ENCODE measurements at places on chromosomes 1 and 21.

- DNase-seq, result no peak
Measured at GRCh38 chr1:234696148-234696576, 86.2 kb upstream of the IRF2BP2 start.

DNA sequence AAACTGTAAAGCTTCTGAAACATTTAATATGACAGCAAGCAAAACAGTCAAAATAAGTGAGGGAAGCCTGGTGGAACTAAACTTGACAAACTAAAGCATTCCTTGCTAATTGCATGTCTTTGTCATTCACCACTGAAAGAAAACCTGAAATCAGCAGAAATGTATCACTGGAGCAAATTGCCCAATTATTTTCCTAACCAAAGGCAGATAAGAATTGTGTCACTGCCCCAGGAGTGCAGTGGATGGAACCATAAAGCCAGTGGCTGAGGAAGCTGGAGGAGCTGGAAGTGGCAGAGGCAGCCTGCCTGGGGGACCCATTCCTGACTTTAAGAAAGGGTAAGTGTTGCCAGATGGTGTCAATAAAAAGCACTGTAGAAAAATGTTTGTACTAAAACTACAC, 2.7 kb upstream of the SLC30A10 start:
- no peak for DNase-seq

DNA sequence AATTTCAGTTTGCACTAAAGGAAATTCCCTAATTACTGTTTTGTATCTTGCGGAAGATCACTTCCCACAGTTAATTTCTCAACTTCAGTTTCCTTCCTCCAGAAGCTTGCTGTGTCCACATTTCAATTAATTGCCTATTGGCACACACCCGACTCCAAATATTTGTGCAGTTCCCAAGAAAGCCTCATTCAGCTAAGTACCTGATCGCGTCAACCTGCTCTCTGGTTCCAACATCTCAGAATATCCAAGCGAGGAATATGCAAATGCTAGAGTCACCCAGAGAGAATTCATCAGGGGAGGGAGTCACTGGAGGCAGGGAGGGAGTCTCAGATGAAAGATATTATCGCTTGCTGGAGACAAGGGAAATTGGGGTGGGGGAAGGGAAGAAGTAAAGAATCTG, 351.3 kb downstream of the RRAGC start:
- no peak for DNase-seq

- DNase-seq, result no peak
Measured at GRCh38 chr1:204338997-204339396, 20.7 kb downstream of the PLEKHA6 start.

DNA sequence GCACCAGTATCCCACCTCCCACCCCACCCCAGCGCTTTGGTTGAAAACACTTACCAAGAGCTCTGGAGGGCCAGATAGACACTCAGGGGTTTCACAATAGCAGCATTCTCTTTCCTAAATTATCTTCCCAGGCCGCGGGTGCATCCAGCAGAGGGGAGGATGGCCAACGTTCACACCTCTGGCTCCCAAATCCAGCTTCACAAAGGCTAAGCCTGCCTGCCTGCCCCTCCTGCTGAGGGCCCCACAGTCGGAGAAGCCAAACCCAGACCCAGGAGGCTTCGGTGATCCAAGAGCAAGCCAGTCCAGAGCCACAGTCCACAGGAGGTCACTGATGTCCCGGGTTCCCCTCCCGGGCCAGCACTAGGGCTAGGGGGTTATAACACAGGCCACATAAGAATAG, 231.9 kb downstream of the TRABD2B start:
- DNase-seq, result no peak

DNA sequence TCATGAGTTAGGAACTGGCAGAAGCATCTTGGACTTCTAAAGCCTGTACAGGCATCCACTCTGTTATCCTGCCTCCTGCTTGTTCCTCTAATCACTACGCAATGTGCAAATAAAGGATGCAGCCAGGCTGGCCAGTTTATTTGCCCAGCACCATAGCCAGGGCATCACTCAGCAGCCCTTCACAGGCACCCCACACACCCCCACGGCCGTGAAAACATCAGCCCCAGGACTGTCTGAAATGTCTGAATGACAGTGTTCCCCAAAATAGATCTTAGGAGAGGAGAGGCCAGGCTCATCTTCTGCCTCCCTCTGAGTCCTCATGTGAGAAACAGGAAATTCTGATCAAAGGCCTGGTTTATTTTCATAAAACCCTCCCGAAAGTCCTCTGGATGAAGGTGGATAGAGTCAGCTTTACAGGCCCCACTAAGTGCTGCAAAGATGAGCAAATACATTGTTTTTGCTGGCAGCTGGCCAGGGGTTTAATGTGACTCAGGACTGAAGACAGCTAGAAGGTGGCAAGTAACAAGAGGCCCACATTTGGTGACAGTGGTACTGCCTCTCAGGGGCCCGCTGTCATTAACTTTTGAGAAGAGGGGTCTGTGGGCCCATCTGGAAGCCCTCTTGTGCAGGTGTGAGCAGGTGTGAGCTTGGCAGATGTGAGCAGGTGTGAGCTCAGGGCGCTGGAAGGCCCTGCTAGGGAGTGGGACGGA, 32.9 kb downstream of the GRHL3 start:
- DNase-seq, result peak; percentile 39

DNA sequence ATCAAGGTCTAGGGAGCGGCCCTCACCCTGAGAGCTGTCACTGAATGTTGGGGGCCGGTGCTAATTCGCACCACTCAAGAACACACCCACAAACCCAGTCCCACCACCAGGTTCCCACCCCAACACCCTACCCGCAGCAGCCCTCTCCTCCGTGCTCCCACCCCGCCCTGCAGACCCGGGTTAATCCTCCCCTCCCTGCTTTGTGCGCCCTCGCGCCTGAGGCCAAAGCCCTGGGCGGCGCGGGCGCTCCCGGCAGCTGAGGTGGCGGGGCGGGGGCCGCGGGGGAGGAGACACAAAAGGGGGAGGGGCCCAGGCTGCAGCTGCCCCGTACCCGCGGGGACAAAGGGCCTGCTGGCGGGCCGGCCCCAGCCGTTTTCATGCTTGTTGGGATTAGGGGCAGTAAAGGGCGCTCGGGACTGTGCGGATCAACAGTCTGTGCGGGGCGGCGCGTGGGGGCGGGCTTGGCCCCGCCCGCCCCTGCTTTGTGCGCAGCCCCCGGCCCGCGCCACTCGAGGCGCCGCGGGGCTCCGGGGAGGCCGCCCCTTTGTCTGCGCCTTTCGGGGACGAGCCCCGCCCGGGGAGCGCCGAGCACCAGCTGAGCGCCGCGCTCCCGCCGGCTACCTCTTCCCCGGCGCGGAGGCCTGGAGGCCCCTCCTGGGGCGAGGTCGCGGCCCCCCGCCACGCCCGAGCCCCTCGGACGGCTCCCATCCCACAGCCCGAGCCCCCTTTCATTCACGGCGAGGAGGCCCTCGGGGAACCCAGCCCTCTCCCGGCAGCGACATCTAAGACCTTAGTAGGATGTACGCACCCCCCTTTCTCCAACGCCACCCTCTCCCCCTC, 10.9 kb downstream of the C1orf216 start:
- no peak for DNase-seq

- no peak for DNase-seq
Measured at GRCh38 chr1:113747376-113747775, 11.9 kb downstream of the PHTF1 start.

DNA sequence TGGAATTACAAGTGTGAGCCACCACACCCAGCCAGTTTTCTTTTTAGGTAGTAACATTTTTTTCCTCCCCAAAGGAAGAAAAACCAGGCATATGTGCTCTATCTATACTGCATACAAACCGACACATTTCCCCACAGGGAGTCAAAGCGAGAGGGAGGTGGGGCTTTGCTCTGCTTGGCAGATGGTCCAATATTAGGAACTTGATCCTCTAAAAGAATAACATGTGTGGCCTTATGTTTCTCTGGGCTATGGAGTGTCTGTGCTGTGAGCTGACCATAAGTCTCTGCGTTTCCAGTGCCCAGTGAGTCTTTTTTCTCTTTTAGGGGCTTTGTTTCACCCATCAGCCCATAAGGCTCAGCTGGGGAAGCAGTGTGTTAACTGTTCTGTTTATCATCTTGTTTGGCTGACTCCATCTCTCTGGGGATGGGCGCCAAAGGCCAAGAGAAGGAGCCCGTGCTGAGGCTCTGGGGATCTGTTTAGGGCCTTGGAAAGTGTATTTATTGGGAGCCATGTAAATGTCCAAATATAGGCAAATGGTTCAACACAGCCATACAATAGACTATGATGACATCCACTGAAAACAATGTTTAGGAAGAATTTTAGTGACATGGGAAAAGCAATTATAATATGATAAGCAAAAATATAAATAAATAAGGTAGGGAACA, 20.2 kb downstream of the LMOD1 start:
- no peak for DNase-seq

GRCh38 chr1:164982545-164982944, 374.0 kb downstream of the LMX1A start:
- no peak for DNase-seq

- no peak for DNase-seq
Measured at GRCh38 chr21:42467140-42467983, 28.7 kb downstream of the RSPH1 start.

DNA sequence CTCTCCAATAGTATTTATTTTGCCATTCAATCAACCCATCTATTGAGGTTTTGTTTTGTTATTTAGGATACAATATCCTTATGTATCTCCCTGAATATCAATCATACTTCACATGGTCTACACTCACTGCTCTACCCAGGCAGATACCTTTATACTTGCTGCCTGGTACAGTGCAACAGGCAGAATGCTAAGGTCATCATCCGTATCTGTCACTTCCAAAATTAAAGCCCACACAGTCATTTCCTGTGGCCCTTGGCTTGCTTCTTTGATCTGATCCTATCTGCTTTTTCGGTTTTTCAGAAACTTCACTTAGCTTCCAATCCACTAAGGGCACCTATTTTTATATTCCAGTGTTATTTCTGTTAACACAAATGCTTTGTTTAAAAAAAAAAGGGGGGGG, 22.3 kb upstream of the ZZZ3 start:
- DNase-seq, result no peak

GRCh38 chr1:221159608-221160007, 280.4 kb downstream of the HLX start:
- DNase-seq, result no peak

DNA sequence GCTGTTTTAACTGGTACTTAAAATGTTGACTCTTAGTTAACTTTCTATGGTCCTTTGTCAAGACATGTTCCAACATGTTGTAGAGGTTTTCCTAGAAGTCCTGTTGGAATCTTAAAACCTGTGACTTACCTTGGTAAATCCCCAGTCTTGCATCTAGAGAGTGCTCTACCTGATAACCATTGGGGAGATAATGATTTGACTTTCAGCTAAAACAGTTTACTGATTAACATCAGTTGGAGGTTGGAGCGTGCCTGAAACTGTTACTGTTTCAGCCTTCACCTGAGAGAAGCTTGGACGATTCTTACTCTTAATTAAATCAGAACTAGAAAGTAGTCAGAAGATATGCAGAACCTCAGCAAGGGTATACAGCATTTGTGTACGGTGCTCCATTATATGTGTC, 8.8 kb downstream of the MDM4 start:
- DNase-seq, result no peak

- no peak for DNase-seq
Measured at GRCh38 chr1:234437423-234438171, 41.4 kb downstream of the TARBP1 start.

GRCh38 chr1:90341516-90341915, 346.6 kb downstream of the ZNF326 start:
- no peak for DNase-seq

- DNase-seq, result no peak
Measured at GRCh38 chr1:154466206-154466605, 35.8 kb upstream of the TDRD10 start.

GRCh38 chr1:3320246-3321152, 134.0 kb upstream of the ARHGEF16 start:
- no peak for DNase-seq

GRCh38 chr1:18883079-18883478, 19.3 kb downstream of the ALDH4A1 start:
- no peak for DNase-seq

GRCh38 chr1:1116701-1117468, 996 bp upstream of the C1orf159 start:
- peak; percentile 15 for DNase-seq

DNA sequence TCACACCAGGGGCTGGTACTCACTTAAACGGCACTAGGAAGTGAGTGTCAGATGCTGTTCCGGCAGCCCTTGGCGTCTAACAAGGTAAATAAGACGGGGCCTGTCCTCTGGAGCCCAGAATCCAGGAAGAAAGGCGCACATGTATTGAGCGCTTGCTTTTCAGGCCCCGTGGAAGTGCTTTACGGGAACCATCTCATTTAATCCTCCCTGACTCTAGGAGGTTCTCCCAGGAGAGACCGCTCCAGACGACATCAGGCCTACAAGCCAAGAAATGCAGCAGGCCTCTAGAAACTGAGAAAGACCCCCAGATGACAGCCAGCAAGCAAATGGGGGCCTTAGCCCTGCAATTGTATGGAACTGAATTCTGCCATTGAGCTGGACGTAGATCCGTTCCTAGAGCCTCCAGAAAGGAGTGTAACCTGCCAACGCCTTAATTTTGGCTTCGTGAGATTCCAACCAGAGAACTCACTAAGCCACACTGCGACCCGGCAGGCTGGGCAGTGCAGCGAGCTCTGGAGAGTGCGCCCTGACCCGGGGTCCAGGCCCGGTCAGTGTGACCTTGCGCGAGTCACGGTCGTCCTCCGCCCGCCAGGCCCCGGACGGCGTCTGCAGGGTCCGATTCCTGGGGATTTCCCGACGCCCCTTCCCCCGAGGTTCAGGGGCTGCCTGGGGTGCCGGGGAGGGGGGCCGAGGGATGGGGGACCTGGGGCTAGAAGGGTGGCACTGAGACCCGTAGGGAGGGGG, 532 bp upstream of the MANEAL start:
- no peak for DNase-seq

DNA sequence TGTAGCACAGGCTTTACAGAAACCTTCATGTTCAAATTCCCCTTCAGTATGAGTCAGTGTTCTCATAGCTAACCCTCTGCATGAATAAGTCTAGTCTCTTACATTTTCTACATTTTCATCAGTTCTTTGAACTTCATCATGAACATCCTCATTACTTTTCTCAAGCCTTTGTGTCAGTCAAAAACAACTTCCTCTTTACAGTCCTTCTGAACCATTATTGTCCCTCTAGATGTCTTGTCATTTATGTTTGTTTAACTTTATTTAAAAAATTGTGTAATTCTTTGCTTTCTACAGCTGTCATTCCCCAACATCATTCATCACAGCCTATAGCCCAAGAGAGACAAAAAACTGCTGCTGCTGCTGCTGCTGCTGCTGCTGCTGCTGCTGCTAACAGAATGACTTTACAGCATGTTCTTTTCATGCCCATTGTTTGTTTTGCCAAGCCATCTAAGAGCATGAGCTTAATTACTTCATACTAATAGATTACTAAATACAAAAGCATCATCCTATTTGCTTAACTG, 133.1 kb downstream of the LRRC40 start:
- no peak for DNase-seq

- DNase-seq, result no peak
Measured at GRCh38 chr21:33650230-33650629, 7.9 kb downstream of the ITSN1 start.
